ENCODE measurements at places on chromosomes 6 and 20.

- peaks cover 23% of the 10 kb centered on the region for H3K36me3 ChIP-seq
- ATAC-seq = peak; percentile 2
- peaks cover 23% of the 10 kb centered on the region for H3K4me1 ChIP-seq
Measured at GRCh38 chr6:43170417-43170930, 595 bp upstream of the SRF start.

DNA sequence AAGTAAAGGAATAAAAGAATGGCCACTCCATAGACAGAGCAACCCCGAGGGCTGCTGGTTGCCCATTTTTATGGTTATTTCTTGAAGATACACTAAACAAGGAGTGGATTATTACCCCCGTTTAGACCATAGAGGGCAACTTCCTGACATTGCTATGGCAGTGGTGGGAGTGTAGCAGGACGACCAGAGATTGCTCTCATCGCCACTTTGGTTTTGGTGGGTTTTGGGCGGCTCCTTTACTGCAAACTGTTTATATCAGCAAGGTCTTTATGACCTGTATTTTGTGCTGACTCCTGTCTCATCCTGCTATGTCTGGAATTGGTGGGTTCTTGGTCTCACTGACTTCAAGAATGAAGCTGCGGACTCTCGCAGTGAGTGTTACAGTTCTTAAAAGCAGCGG lies 78.7 kb downstream of the C6orf52 start:
- no peaks in the 10 kb centered on the region for H3K4me1 ChIP-seq
- H3K36me3 ChIP-seq = no peaks in the 10 kb centered on the region
- ATAC-seq = no peak
- H3K4me3 ChIP-seq = no peak overlapping the region
- no peaks in the 10 kb centered on the region for H3K27me3 ChIP-seq

- no peak overlapping the region for H3K4me3 ChIP-seq
- no peak for ATAC-seq
- H3K27ac ChIP-seq = no peak overlapping the region
- peaks cover 5% of the 10 kb centered on the region for H3K4me1 ChIP-seq
- peaks cover 9% of the 10 kb centered on the region for H3K27me3 ChIP-seq
Measured at GRCh38 chr20:43981540-43981939, 66.9 kb downstream of the TOX2 start.

DNA sequence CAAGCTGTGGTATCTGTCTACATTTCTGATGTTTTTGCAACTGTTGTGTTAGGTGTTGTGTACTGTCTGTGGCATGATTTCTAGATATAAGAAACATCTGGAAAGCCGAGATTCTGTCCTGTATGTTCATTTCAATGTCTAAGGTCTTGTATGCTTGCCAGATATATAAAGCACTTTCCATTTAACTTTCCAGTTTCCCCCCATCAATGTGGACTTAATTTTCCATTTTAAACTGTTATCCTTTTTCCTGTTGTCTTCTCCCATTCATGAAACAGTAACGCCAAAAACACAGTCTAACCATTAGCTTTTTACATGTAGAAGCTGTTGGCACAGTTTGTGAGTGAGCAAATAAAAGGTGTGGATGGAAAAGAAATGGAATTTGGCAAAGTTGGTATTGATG lies 181.6 kb downstream of the FARS2 start:
- no peaks in the 10 kb centered on the region for H3K36me3 ChIP-seq
- H3K4me1 ChIP-seq = peaks cover 5% of the 10 kb centered on the region
- H3K4me3 ChIP-seq = no peak overlapping the region
- H3K27ac ChIP-seq = no peak overlapping the region
- ATAC-seq = no peak
- H3K27me3 ChIP-seq = no peaks in the 10 kb centered on the region

All from activated T-helper 17 cell treated with anti-CD3 and anti-CD28 coated beads, Interleukin-2, amount 50 U/mL, for 72 hours (primary cell).